ENCODE measurements at places on chromosomes 1 and 21.

GRCh38 chr1:203166192-203166940, 9.3 kb downstream of the MYBPH start:
- H3K27ac ChIP-seq: no peak overlapping the region
- DNase-seq: peak; percentile 31
- H3K27me3 ChIP-seq: no peaks in the 10 kb centered on the region
- H3K4me3 ChIP-seq: no peak overlapping the region

GRCh38 chr1:55463814-55464475, 248.8 kb upstream of the USP24 start:
- H3K36me3 ChIP-seq: no peaks in the 10 kb centered on the region
- DNase-seq: no peak
- H3K27me3 ChIP-seq: no peaks in the 10 kb centered on the region

GRCh38 chr1:178345807-178346206, 151.0 kb downstream of the CLEC20A start:
- no peaks in the 10 kb centered on the region for H3K36me3 ChIP-seq
- H3K27ac ChIP-seq: no peak overlapping the region
- no peak overlapping the region for H3K4me3 ChIP-seq
- peaks cover 50% of the 10 kb centered on the region for H3K4me1 ChIP-seq
- H3K27me3 ChIP-seq: no peaks in the 10 kb centered on the region

GRCh38 chr1:204692841-204693356, 7.4 kb upstream of the LRRN2 start:
- no peak for DNase-seq
- H3K4me1 ChIP-seq: no peaks in the 10 kb centered on the region
- H3K27me3 ChIP-seq: peaks cover 19% of the 10 kb centered on the region
- no peak overlapping the region for H3K27ac ChIP-seq
- no peaks in the 10 kb centered on the region for H3K36me3 ChIP-seq

GRCh38 chr1:34398916-34399275, 222.2 kb downstream of the C1orf94 start:
- no peak for DNase-seq
- H3K27me3 ChIP-seq: no peaks in the 10 kb centered on the region
- no peak overlapping the region for H3K27ac ChIP-seq
- no peaks in the 10 kb centered on the region for H3K4me1 ChIP-seq

DNA sequence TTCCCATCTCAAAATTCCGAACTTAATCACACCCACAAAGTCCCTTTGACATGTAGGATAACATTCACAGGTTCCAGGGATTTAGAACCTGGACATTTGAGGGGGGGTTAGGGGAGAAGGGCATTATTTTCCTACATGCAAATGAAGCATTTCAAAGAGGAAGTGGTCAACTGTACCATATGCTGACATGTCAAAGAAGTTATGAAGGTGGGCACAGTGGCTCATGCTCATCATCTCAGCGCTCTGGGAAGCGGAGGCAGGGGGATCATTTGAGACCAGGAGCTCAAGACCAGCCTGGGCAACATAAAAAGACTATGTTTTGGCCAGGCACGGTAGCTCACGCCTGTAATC, 35.7 kb downstream of the PTP4A2 start:
- no peaks in the 10 kb centered on the region for H3K4me1 ChIP-seq
- peaks cover 7% of the 10 kb centered on the region for H3K36me3 ChIP-seq
- H3K27me3 ChIP-seq: no peaks in the 10 kb centered on the region
- H3K27ac ChIP-seq: no peak overlapping the region
- H3K4me3 ChIP-seq: no peak overlapping the region

DNA sequence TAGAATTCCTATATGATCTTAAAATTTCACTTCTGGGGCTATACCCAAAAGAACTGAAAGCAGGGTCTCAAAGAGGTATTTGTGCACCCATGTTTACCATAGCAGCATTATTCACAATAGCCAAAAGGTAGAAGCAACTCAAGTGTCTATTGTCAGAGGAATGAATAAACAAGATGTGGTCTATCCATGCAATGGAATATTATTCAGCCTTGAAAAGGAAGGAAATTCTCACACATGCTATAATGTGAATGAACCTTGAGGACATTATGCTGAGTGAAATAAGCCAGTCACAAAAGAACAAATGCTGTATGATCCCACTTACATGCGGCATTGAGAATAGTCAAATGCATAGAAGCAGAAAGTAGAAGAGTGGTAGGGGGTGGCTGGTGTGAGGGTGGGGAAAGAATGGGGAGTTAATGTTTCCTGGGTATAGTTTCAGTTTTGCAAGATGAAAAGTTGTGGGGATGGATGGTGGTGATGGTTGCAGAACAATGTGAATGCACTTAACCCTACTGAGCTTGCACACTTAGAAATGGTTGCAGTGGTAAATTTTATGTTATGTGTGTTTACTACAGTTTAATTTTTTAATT, 122.4 kb downstream of the TOMM20 start:
- no peak overlapping the region for H3K4me3 ChIP-seq
- DNase-seq: no peak
- no peaks in the 10 kb centered on the region for H3K36me3 ChIP-seq
- H3K27me3 ChIP-seq: no peaks in the 10 kb centered on the region
- H3K27ac ChIP-seq: no peak overlapping the region

DNA sequence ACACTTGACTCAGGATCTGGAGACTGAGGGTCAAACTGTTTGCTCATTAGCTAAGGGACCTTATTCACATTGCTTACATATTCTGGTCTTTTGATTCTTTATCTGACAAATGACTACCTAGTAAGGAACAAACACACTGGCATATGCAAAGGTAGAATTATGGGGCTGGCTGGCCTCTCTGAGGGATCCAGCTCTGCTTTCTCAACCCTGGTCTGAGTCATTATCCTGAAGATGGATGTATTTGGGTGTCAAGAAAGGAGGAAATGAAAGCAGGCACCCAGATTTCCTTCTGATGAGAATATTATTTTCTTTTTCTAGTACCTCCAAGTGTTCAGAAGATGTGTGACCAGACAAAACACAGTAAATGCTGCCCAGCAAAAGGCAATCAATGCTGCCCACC, 6.0 kb downstream of the SMCP start:
- H3K27me3 ChIP-seq: no peaks in the 10 kb centered on the region
- H3K4me3 ChIP-seq: no peak overlapping the region
- DNase-seq: no peak
- no peak overlapping the region for H3K27ac ChIP-seq
- H3K4me1 ChIP-seq: no peaks in the 10 kb centered on the region
- no peaks in the 10 kb centered on the region for H3K36me3 ChIP-seq

DNA sequence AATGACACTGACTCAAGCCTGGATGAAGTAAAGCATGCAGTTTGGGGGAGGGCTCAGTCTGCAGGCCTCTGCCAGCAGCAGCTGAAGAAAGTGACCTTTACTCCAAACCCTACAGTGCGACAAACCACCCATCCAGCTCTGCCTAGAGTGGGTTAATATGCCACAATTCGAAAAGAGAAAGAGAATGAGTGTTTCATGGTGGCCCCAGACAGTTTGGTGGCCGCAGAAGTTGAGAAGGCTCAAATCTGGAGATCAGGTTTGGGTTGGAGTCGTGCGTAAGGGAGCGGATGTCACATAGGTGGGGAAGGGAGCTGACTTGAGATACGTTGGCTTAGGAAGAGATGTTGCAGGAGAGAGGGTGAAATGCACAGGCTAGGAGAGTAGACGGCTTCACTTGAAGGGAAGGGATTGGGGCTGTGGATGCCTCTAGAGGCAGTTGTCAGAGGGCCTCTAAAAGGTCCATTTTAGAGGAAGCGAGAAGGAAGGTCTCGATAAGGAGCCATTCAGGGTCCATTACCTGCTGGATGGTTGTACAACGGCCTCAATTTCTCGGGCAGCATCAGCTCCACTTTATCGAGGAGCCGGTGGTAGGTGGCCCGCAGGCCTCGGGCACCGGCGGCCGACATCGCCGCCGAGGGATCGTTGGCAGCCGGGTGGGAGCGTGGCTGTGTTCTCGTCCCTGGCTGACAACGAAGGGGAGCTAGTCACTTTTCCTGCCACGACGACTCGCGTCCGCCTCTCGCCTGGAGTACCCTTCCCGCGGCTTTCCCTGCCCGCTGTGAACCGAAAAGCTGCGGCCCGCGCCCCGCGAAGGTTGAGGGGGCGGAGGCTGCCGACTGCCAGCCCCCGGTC, 1.0 kb upstream of the DCAF6 start:
- peaks cover 15% of the 10 kb centered on the region for H3K4me1 ChIP-seq
- no peak for DNase-seq
- peak overlapping the region; percentile 91 for H3K27ac ChIP-seq
- H3K27me3 ChIP-seq: no peaks in the 10 kb centered on the region
- H3K4me3 ChIP-seq: peak overlapping the region; percentile 97

- no peaks in the 10 kb centered on the region for H3K27me3 ChIP-seq
- H3K36me3 ChIP-seq: no peaks in the 10 kb centered on the region
- no peaks in the 10 kb centered on the region for H3K4me1 ChIP-seq
- no peak overlapping the region for H3K27ac ChIP-seq
These were observed 354.8 kb upstream of the NFIA start for GRCh38 chr1:60727552-60727951.

GRCh38 chr1:4972761-4973320, 318.4 kb downstream of the AJAP1 start:
- no peaks in the 10 kb centered on the region for H3K4me1 ChIP-seq
- H3K4me3 ChIP-seq: no peak overlapping the region
- no peak for DNase-seq

GRCh38 chr1:243539636-243540035, 283.8 kb downstream of the SDCCAG8 start:
- no peaks in the 10 kb centered on the region for H3K4me1 ChIP-seq
- no peaks in the 10 kb centered on the region for H3K36me3 ChIP-seq
- H3K27me3 ChIP-seq: no peaks in the 10 kb centered on the region
- H3K27ac ChIP-seq: no peak overlapping the region
- DNase-seq: no peak
- H3K4me3 ChIP-seq: no peak overlapping the region

DNA sequence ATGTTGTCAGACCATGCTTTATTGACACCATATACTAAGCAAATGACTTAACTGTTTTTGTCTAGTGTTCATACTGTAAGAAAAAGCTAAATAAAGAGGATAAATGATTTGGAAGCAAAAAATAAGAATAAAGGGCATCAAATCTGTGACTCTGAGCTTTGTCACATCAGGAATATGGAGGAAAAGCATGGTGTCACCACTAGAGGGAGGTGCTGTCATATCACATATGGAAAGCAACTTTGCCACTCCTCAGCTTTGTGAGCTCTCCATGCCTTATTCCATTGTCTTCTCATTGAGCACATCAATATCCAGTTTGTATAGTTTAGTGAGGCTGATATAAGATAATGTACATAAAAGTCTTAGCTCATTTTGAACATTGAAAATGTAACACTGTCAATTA, 20.8 kb upstream of the GBP1 start:
- no peaks in the 10 kb centered on the region for H3K36me3 ChIP-seq
- no peaks in the 10 kb centered on the region for H3K27me3 ChIP-seq
- peaks cover 12% of the 10 kb centered on the region for H3K4me1 ChIP-seq
- no peak overlapping the region for H3K27ac ChIP-seq
- no peak overlapping the region for H3K4me3 ChIP-seq

DNA sequence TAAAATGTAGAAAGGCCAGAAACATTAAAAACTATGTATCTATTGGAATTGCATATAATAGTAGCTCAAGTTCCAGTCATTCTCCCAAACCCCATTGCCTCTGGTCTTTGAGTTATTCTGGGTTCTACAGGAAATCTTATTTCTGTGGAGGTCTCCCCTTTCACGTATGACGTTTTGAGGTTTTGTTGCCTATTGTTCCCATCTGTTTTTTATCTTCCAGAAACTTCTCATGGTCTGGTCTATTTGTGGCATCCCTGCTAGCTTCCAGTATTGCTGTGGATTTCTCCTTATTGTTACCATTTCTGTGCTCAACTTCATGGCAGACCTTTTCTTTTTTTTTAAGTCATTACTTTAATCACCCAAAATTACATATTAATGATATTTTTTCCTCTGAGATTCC, 43.3 kb downstream of the DTL start:
- no peak overlapping the region for H3K27ac ChIP-seq
- H3K4me1 ChIP-seq: peaks cover 12% of the 10 kb centered on the region
- H3K4me3 ChIP-seq: no peak overlapping the region
- H3K27me3 ChIP-seq: no peaks in the 10 kb centered on the region
- H3K36me3 ChIP-seq: no peaks in the 10 kb centered on the region
